ACHN (cell line): ENCODE measurements at places on chromosomes 16 and 17.

DNA sequence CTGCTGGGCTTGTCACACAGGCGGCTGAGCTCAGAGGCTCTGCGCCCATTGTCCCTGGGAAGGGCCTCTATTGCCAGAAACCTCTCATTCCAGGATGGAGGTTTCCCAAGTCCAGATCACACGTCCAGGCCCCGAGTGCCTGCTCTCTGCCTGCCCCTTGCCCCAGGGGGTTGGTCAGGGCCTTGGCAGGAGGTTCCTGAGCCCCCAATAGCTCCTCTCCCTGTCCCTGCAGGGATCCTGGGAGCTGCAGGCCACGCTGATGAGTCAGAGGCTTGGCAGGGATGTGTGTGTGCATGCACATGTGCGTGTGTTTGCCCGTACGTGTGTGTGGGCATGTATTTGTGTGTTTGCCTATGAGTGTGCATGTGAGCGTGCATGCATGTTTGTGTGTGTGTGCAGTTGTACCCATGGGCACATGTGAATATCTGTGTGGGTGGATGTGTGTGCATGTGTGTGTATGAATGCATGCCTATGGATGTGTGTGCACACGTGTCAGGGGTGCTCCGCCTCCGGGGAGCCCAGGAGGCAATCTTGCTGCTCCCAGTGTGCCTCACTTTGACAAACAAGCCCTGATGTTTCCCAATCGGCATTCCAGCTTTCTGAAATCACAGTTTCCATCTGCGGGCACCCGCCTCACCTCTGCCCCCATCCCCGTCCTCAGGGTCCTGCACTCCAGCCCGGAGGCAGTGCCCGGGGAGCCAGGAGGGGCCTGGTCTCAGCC lies 98.4 kb upstream of the GSE1 start:
- DNase-seq: peak; percentile 82

GRCh38 chr16:22183901-22184614 lies 21.8 kb downstream of the SDR42E2 start:
- no peak for DNase-seq

DNA sequence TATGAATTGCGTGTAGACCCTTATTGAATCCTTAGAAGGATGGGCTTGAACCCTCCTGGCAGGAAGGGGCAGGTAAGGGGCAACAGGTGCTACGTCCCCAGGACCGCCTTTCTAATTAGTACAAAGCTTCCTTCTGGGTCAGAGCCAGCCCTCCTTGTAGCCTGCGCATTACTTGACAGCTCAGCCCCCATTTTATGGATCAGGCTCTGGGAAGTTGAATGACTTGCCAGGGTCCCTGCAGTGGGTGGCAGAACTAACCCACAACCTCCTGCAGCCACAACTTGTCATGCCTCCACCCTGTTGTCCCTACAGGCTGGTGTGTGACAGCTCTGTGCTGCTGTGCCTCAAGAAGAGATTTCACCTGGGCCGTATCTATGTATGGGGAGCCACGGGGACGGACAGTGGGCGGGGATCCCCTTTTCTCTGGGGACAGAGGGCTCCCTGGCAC lies 2.7 kb downstream of the MYO15B start:
- DNase-seq: no peak

DNA sequence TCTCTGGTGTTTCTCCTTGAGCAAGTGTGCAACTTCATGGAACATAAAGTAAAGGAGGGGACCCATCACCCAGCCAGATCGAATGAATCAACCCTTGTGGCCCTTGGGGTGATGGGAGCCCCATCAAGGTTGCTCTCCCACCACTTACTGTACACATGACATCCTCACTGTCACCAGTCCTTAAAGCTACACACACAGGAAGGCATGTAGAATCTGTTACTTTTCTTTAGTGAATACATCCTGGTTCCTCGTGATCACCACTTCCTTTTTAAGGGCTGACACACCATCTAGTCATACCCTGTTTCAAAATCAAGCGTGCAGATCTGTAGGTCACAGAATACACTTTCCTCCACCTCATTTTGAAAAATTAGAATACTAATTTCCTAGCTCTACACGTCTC lies 22.6 kb upstream of the MPHOSPH6 start:
- DNase-seq: no peak

- no peak for DNase-seq
Observed at GRCh38 chr16:56641166-56641565, 2.7 kb downstream of the MT1A start.

- DNase-seq: no peak
Observed at GRCh38 chr16:87418644-87419043, 26.5 kb downstream of the MAP1LC3B start.

GRCh38 chr16:20918486-20919239 lies 18.1 kb downstream of the LYRM1 start:
- DNase-seq: no peak

DNA sequence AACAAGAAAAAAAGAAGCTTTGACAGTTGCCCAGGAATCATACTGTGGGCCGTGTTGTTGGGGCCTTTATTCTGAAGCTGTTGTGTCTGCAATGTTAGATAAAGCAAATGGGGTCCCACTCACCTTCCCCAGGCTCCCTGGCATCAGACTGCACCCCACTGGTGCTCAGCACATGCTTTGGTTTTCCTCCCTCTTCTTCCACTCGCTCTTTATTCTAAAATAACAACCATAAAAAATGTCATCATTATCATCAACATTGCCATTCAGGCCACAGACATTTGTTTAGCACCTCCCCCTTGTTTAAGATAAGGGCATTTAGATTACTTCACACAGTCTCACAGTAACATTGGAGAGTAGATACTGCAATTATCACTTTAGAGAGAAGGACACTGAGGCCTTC lies 8.2 kb downstream of the MYLK3 start:
- no peak for DNase-seq

DNA sequence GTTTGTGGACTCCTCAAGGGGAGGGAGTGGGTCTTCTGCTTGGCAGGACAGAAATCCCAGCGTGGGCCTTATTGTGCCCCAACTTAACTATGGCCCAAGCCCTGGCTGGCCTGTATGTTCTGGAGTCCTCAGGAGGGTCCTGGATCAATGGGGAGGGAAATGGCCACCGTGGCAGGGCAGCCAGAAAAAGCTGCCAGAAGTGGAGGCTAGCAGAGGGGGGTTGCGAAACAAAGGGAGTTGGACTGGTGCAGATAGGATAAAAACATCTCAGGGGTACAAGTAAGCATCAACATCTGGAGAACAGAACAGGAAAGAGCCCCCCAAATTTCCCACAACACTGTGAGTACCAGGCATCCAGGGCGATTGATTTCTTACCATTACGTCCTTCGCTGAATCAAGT lies 3.7 kb upstream of the CACNG1 start:
- DNase-seq: no peak

- DNase-seq: no peak
Observed at GRCh38 chr17:20852239-20852989, 190.4 kb downstream of the USP22 start.
